ENCODE measurements at places on chromosomes 5 and 9.

DNA sequence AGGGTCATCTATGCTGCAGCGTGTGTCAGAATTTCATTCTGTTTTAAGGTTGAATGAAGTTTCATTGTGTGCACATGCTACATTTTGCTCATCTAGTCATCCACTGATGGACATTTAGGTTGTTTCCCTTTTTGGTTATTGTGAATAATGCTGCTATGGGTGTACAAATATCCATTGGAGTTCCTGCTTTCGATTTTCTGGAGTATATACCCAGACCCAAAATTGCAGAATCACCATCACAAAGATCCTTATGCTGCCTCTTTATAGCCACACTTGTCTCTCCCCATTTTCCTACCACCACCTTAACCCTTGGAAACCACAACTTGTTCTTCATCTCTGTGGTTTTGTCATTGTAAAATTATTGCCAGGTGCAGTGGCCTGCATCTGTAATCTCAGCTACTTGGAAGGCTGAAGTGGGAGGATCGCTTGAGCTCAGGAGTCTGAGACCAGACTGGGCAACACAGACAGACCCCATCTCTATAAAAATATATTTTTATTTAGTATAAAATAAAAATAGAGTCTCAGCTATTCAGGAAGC is 166.2 kb downstream of the HSD17B3 start:
- DNase-seq, result no peak
- peaks cover 8% of the 10 kb centered on the region for H3K4me1 ChIP-seq
- H3K27ac ChIP-seq, result no peak overlapping the region
- no peaks in the 10 kb centered on the region for H3K36me3 ChIP-seq
- no peak overlapping the region for H3K4me3 ChIP-seq

DNA sequence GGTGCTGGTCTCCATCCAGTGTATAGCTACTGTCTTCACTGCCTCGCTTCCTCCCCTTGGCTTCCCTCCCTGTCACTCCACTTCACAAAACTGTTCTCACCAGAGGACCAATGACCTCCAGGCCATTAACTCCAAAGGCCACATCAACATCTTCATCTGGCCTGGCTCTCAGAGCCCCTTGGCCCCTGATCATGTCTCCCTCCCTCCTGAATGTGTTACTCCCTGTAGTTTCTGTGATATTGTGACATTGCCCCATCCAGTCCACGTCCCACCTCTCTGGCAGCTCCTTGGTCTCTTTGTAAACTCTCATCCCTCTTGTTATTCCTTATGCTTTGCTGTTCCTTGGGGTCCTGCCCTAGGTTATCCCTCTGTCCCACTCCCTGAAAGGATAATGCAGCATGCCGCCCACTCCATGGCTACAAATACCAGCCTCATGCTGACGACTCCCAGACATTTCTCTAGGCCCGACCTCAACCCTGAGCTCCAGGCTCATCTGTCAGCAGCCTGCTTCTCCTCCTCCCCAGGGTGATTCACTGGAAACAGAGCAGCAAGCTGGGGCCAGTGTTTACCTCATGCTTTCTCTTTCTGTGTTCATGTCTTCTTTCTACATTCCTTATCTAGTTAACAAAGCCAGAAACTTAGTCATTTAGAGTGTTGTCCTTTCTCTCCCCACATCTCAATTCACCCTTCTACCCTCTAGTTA is 312.2 kb downstream of the SPOCK1 start:
- no peak overlapping the region for H3K27ac ChIP-seq
- H3K36me3 ChIP-seq, result no peaks in the 10 kb centered on the region
- no peaks in the 10 kb centered on the region for H3K4me1 ChIP-seq

- no peak for DNase-seq
- H3K4me3 ChIP-seq, result no peak overlapping the region
- no peaks in the 10 kb centered on the region for H3K4me1 ChIP-seq
Observed at GRCh38 chr9:137501457-137501856, 42.3 kb upstream of the NSMF start.

DNA sequence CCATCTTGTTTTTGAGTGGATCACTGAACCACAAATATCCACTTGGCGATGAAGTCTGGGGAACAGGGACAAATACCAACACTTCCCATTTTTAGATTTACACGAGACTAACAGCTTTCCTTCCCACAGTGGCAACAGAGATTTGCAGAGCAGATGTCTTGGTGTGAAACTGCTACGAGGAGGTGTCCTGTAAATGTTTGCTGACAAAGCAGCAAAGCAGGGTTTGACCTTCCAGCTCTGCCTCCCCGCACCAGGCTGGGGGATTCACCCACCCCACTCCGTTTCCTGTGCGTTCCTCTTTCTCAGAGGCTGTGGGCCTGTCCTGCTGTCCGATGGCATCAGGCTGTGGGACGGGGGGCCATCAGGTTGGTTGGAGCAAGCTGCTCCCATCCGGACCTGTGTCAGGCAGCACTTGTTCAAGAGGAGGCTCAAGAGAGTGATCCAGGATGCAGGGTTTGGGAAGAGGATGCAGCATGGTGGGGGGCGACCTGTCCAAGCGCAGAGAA is 693 bp upstream of the RGS3 start:
- no peak overlapping the region for H3K4me3 ChIP-seq
- H3K27me3 ChIP-seq, result peaks cover 5% of the 10 kb centered on the region
- H3K27ac ChIP-seq, result no peak overlapping the region
- H3K36me3 ChIP-seq, result no peaks in the 10 kb centered on the region

GRCh38 chr9:129867136-129868022 is 32.1 kb downstream of the USP20 start:
- H3K4me1 ChIP-seq, result no peaks in the 10 kb centered on the region
- H3K27ac ChIP-seq, result no peak overlapping the region
- no peaks in the 10 kb centered on the region for H3K27me3 ChIP-seq
- DNase-seq, result no peak

DNA sequence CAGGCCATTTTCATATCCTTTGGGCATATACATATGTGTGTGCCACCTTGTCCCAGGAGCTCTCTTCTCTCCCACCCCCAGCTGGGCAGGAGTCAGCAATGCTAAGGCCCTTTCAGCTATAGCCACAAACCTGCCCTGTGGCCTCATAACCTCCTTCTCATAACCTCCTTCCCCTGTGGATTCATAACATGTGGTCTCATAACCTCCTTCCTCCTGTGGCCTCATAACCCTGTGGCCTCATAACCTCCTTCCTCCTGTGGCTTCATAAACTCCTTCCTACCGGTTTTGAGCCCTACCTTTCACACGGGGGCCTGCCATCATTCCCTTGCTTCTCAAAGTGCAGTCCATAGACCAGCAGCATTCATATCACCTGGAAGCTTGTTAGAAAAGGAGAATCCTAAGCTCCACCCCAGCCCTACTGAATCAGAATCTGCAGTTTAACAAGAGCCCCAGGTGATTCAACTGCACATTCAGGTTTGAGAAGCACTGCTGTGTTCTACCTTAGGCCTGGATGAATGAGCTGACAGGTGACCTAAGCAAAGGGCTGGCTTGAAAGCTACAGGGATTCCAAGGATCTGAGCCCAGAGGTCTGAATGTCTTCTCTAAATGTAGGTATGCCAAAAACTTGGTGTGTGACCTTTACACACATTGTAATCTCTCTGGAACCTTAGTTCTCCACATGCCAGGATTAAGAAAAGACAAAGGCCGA is 41.9 kb upstream of the PLPP6 start:
- no peak for DNase-seq
- no peaks in the 10 kb centered on the region for H3K36me3 ChIP-seq
- no peaks in the 10 kb centered on the region for H3K27me3 ChIP-seq
- H3K27ac ChIP-seq, result no peak overlapping the region

- no peaks in the 10 kb centered on the region for H3K27me3 ChIP-seq
- H3K27ac ChIP-seq, result no peak overlapping the region
- H3K4me1 ChIP-seq, result no peaks in the 10 kb centered on the region
- H3K4me3 ChIP-seq, result no peak overlapping the region
- H3K36me3 ChIP-seq, result no peaks in the 10 kb centered on the region
Observed at GRCh38 chr9:112384690-112385089, 4.8 kb downstream of the HSDL2 start.

GRCh38 chr9:68974901-68975300 is 39.0 kb downstream of the PRKACG start:
- H3K27ac ChIP-seq, result no peak overlapping the region
- H3K36me3 ChIP-seq, result no peaks in the 10 kb centered on the region
- H3K4me3 ChIP-seq, result no peak overlapping the region
- H3K4me1 ChIP-seq, result no peaks in the 10 kb centered on the region
- H3K27me3 ChIP-seq, result no peaks in the 10 kb centered on the region
